ENCODE measurements at places on chromosomes 11 and 22.

DNA sequence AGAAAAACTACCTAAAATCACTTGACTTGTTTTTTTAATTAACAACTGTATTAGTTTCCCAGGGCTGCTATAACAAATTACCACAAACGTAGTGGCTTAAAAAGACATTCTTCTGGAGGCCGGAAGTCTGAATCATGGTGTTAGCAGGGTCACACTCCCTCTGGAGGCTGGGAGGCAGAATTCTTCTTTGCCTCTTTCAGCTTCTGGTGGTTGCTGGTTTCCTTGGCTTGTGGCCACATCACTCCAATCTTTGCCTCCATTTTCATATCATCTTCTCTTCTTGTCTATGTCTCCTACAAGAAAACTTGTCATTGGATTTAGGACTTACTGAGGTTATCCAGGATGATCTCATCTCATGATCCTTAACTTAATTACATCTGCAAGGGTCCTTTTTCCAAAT, 7.4 kb upstream of the INCENP start:
- no peak for DNase-seq

DNA sequence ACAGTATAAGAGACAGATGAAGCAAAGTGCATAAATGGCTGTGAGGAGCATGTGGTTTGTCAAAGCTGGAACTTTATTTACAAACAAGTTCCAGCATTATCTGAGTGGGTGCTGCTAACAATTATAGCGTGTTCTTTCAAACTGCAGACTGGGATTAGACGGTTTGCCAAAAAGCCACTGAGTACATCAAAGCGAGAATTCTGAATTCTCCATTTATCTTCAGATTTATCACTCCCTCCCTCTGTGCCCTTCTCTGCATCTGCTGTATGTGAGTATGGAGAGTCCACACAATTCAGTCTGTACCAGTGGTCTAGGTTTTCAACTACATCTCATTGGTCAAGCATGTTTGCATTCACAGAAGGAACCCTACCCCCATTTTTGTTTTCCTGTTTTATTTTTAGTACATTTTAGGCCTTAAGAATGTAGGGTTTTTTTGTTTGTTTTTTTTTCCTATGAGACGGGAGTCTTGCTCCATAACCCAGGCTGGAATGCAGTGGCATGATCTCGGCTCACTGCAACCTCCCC, 18.1 kb upstream of the INCENP start:
- no peak for DNase-seq

- DNase-seq: no peak
These were observed 86.0 kb upstream of the IZUMO1R start for GRCh38 chr11:94218372-94218771.

- DNase-seq: no peak
These were observed 125.9 kb upstream of the FGF3 start for GRCh38 chr11:69945157-69945556.

GRCh38 chr11:103961010-103961409, 75.4 kb upstream of the DDI1 start:
- peak; percentile 43 for DNase-seq

GRCh38 chr11:73126804-73127480, 15.2 kb downstream of the FCHSD2 start:
- DNase-seq: no peak

DNA sequence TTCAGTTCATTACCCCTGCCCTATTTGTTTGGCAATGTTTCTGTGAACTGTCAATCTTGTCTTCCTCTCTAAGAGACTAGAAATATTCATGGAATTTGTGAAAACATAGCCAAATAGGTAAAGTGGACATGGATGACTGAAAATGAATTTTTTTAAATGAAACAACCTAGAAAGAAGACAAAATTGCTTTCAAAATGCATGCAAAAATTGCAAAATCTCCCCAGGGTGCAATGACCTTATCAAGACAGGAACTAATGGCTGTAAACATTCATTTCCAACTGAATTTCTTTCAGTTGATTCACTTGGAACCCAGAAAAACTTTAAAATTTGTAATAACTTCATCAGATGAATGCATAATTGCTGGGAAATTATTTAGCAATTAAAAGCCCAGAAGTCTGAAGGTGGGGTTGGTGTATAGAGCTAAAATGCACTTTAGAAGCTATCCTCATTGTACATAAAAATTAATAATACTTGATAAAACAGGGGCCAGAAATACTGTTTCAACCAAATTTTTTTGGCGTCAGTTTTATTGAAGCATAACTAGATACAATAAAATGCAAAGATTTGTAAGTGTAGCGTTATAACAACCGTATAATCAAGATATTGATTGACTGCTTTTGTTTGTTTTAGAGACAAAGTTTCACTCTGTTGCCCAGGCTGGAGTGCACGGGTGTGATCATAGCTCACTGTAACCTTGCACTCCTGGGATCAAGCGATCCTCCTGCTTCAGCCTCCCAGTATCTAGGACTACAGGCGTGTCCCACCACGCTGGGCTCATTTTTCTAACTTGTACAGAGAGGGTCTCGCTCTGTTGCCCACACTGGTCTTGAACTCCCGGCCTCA, 27.6 kb upstream of the SLC35C1 start:
- no peak for DNase-seq

- no peak for DNase-seq
These were observed 13.4 kb downstream of the OTOG start for GRCh38 chr11:17560281-17561110.

DNA sequence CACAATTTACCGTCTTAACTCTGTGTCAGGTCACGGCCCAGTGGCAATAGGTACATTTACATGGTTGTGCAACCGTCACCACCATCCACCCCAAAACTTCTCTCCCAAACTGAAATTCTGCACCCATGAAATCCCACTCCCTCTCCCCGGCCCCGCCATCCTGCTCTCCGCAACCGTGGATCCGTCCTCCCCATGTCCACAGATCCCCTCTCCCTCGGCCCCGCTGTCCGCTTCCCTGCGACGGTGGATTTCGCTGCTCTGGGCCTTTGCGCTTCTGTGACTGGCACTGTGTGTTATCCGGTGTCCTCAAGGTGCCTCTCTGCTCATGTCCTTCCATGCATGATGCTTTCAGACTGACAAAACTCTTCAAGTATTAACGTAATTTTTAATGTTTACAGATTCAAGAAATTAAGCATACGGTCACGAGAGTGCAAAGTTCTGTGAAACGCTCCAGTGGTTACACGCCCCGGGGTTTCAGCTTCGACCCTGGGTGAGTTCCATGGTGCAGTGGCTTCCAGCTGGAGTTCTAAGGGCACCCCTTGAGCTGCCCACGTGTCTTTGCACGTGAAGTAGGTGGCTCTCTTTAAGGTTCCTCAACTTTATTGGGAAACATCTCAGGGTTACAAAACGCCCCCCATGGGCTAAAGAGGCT, 76.4 kb downstream of the KCNQ1 start:
- no peak for DNase-seq

GRCh38 chr22:19789406-19789805, 28.8 kb downstream of the TBX1 start:
- DNase-seq: no peak

GRCh38 chr11:63814383-63814736, 1.1 kb downstream of the SPINDOC start:
- no peak for DNase-seq

DNA sequence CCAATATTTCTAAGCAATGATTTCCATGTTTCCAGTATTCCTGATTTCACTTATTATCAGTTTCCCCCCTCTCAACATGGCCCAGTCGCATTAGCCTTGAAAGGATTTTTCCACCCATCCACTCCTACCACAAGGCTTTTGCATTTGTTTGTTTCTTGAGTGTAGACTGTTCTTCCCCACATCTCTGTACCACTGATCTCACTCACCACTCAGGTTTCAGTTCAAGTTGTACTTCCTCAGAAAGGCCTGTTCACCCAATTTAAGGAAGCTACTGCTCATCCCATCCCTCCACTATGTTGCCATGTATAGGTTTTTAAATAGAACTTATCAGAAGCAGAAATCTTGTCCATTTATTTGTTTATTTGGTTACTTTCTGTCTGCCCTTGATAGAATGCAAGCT, 472.3 kb downstream of the FAM181B start:
- DNase-seq: no peak

DNA sequence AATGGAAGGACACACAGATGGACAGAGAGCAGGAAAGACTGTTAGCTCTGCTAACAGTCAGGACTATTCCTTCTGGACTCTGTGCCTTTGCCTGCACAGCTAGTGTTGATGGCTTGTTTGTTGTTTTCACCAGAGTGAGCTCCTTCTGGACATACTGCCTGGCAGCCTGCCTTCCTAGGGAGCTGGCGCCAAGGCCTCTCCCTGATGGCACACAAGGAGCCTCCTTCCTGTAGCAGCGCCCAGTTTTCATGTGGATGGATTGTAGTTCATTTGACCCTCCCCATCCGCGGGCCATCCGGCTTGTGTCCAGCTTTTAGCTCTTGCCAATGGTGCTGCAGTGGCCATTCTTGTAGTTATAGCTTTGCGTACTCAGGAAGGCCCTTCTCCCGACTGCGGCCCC, 16.6 kb upstream of the BCR start:
- DNase-seq: no peak

GRCh38 chr11:134841411-134841810, 429.4 kb upstream of the B3GAT1 start:
- DNase-seq: no peak

- DNase-seq: no peak
These were observed 28.7 kb upstream of the MMP20 start for GRCh38 chr11:102653744-102654291.

GRCh38 chr11:101835506-101836063, 79.2 kb upstream of the CEP126 start:
- DNase-seq: no peak

DNA sequence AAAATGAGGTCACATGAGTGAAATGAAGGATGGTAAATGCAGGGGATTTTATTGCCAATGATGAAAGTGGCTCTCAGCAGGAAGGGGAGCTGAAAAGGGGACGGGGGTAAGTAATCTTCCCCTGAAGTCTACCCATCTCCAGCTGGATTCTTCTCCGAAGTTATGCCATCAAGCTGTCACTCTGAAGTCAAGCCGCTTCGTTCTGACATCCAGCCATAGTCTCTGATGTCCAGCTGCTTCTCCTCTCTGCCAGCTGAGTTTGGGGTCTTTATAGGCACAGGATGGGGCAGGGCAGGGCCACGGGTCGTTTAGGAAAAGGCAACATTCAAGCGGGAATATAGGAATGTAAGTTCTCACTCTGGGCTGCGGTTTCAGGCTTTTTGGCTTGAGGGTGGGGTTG, 181.9 kb upstream of the ANO3 start:
- no peak for DNase-seq

- no peak for DNase-seq
These were observed 96.9 kb downstream of the PTPRJ start for GRCh38 chr11:48077251-48077650.

GRCh38 chr11:15212876-15213275, 98.2 kb downstream of the INSC start:
- DNase-seq: no peak

DNA sequence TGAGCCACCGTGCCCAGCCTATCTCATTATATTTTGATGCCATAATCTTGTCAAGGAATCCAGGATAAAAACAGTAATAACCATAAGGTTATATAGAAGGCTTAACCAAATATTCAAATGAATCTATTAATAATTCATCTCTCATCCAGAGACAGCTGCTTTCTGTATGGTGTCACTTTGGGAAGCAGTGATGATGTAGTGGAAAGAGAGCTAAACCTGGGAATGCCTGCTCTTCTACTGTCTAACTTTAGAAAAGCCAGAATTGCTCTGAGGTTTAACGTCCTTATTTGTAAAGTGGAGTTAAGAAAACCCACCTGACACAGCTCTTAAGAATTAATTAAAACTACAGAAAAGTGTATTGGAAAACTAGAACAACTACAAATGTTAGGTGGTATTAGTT, 29.3 kb upstream of the OR10D3 start:
- no peak for DNase-seq

DNA sequence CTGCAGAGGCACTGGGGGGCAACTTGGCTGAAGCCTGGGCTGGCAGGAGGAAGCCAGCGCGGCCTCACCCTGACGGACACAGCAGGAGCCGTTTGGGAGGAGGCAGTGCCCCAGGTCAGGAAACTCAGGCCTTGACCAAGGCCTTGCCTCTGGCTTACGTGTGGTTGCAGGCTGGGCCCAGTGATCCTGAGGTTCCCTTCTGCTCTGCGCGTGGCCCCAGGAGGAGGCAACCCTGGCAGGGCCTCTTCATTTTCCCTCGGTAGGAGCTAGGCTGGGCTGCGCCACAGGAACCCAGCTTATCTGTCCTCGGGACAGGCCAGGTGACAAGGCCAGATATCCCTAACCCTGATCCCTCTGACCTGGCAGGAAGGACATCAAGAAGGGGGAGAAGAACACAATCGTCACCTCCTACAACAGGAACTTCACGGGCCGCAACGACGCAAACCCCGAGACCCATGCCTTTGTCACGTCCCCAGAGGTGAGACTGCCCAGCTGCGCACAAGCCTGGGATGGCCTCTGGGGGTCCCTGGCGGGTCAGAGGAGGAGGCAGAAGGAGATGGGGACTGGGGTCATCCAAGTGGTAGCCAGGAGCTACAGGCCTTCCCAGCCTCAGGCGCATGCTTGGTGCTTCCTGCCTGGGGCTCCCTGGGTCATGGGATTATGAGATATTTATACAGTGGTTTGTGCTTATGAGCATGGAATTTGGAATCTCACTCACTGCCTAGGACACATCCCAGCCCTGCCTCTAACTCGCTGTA, 20.6 kb downstream of the POLR3H start:
- DNase-seq: no peak

DNA sequence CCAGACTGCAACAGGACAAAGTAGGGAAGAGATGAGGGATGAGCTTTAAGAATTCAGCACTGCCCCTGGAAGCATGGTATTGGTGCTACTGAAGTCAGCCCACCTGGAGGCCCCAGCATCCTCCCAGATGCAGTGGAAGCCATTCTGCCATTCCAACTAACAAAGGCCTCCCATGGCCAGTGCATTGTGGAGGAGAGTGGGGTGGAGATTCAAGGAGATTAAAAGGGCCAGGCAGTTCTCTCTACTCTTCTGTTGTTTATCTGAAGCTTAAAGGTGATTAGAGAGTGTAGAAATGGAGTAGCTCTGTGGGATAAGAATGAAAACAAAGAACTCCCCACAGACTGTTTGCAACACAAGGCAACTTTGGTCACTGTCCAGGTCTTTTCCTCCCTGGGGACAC, 24.1 kb upstream of the TSKU start:
- DNase-seq: no peak
